ENCODE measurements at places on chromosomes 2 and 18.

- no peak for DNase-seq
These were observed 109.8 kb upstream of the CHRNA1 start for GRCh38 chr2:174874085-174874484.

DNA sequence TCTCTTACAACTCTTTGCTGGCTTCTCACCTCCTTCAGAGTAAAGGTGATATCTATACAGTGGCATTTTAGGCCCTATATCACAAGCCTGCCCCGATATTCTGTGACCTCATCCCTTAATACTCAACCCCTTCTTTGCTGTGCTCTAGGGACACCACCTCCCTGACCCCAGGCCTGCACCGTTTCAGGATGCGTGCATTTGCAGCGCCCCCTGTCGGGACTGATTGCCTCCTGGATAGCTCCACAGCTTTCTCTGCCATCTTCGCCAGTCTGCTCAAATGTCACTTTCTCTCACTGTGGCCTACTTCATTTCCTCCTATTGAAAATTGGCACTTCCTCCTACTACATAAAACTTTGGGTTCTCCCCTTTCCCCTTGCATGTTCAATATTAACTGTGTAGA lies 289.6 kb downstream of the SOCS6 start:
- DNase-seq = no peak

DNA sequence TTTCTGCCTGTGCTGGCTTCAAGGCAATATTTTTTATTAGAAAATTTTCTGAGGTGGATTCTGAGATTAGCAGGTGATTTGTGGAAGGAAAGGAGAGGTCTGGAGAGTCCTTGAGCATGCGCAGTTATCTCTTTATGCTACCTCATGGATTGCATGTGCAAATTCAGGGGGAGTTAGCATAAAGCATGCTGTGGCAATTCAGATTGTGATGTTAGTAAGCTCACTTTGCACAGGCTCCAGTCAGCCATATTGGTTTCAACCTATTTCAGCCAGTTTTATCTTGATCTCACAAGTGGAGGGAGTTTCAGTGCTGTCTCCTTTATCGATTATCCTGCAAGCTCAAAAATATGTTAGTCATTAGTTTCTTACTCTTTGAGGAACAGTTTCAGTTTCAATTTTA lies 2012.3 kb upstream of the PIK3C3 start:
- DNase-seq = no peak

- no peak for DNase-seq
These were observed 124.2 kb upstream of the MEX3C start for GRCh38 chr18:51321696-51322095.

DNA sequence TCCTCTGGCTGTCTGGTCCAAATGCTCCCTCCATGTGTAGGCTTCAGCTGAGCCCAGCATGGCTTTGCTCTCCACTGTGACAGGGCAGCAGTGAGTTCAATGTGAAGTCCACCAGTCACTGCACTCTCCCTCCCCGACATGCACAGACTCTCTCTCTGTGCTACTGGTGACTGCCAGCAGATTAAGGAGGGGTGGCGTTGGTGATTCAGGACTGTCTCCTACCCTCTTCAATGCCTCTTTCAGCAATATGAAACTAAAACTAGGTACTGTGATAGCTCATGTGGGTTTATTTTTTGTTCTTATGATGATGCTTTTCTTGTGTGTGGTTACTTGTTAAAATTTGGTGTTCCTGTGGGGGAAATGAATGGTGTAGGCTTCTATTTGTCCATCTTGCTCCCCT lies 201.0 kb upstream of the RBMS1 start:
- DNase-seq = no peak

Data from iPS DF 6.9 (cell line).